HS-5 (cell line): ENCODE measurements at places on chromosomes 4 and X.

GRCh38 chr4:48018112-48018511 lies 1.5 kb downstream of the NIPAL1 start:
- DNase-seq, result no peak

GRCh38 chrX:6708676-6709380 lies 173.9 kb upstream of the VCX3A start:
- no peak for DNase-seq

DNA sequence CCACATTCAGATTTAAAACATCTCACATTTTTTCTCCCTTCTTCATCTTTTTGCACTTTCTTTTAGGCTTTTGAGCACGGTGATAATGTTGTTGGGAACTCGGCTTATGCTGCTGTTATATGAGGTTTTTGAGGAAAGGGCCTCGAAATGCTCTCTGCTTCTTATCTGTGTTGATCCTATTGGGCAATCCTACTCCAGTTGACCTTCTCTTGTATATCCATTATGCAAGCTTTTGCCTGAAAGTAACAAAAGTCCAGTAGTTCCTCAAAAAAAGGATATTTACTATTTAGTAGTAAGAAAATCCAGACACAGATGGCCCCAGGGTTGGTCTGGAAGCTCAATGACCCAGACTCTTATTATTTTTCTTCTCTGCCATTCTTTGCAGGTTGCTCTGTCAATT lies 57.7 kb upstream of the SPANXB1 start:
- no peak for DNase-seq

DNA sequence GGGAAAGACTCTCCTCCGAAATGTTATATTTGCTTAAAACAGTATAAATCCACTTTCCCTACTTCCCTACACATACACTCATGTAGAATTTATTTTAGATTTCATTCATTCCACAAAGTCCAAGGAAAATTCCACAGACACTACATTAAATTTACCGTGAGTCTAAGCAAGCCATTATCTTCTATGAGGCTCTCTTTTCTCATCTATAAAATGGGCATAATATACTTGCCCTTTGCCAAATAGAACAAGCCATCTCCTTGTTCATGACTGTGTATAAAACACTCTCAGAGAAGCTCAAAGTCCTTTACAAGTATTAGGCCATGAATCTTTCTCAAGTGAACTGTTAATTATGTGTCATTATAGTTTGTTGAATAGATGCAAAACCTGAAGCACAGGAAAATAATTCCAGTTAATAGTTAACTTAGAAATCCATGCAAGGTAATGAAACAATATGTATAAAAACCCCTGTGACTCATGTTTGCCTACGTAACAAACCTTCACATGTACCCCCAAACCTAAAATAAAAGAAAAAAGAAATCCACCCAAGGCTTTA lies 10.7 kb downstream of the TEC start:
- DNase-seq, result no peak

GRCh38 chr4:89447543-89447942 lies 139.9 kb upstream of the GPRIN3 start:
- DNase-seq, result no peak

DNA sequence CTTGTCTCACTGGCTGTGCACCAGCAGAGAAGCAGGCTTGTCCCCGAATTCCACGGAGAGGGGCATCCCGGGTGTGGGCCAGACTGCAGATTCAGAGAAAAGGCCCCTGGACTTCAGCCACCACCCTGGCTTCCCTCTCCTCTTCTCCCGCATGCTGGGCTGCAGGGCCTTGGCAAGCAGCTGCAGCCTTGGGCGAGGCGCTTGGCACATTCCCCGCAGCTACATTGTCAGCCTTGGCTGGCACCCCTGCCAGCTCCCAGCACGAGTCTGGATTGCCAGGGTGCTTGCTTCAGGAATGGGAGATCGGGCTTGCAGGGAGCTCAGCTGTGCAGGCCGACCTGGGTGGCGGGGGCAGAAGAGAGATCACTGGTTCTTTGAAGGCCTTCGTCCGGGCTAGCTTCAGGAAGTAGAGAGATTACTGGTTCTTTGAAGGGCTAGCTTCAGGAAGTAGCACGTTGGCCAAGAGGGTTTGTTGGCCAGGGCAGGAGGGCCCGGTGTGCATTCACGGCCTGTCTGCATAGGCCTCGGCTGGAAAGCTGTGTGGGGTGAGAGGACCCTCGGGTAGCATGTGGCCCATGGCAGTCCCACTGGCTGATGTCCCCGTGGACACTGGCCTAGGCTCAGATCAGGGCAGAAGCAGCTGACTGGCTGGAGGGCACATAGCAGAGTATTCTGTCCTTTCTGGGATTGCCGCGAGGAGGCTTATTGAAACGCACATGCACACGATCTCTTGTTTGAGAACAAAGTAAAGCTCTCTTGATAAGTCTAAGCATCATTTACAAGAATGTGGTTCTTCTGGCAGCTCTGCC lies 2.7 kb downstream of the ABCD1 start:
- no peak for DNase-seq

DNA sequence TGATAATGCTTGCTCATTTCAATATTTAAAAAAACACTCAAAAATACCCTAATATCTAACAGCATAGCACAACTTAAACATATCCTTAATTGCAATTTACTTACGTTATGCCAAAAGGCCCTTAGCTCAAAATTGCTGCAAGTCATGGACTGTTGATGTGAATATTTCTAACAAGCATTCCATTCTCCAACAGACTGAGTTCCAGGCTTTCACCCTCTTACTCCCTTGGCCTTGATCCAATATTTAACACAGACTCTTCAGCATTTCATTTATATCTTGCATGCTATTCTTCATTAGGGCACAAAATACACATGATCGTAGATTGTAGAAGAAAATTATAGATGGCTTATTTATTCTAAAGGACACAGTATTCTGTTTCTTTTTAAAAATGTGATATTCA lies 96.5 kb downstream of the RNF150 start:
- no peak for DNase-seq

DNA sequence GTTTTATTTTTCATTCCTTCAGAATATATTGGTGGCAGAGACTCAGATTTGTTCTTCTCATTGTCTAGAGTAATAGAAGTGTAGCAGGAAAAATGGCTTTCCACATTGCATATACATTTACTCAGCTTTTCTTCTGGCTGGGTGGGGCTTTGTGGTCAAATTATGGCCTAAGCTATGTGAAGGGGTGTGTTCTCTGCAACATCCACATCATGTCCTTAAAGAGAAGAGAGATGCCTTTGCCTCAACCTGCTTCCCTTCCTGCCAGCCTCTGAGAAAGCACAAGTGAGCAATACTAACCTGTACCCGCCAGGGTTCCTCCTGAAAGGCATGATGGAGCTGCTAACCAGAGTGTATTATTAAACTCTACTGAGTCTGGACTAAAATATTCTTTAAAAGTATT lies 695.6 kb upstream of the FAM241A start:
- DNase-seq, result no peak

GRCh38 chr4:190020790-190021717 lies 6.0 kb downstream of the FRG2 start:
- DNase-seq, result no peak

- no peak for DNase-seq
Observed at GRCh38 chr4:110633358-110634341, 10.8 kb upstream of the PITX2 start.

- DNase-seq, result no peak
Observed at GRCh38 chr4:144705601-144706590, 59.9 kb downstream of the HHIP start.

- no peak for DNase-seq
Observed at GRCh38 chr4:137700751-137701150, 168.5 kb upstream of the PCDH18 start.

DNA sequence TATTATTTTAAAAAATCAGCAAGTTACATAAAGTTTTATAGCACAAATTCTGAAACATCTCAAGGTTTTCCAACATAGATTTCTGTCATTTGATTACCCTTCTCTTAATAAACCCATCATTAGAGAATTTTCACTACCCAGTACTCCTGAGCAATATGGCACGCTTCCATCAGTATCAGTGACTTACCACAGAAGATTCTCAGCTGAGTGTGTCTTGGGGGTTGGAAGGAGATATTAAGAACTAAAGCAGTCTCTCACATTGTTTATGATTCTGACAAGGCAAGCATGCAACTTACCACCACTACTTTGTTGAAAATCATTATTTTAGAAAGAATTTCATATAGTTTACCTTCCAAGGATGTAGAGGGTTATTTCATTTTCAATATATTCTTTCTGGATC lies 67.7 kb downstream of the INPP4B start:
- DNase-seq, result no peak

- DNase-seq, result no peak
Observed at GRCh38 chrX:147170993-147171392, 356.4 kb upstream of the CXorf51A start.

DNA sequence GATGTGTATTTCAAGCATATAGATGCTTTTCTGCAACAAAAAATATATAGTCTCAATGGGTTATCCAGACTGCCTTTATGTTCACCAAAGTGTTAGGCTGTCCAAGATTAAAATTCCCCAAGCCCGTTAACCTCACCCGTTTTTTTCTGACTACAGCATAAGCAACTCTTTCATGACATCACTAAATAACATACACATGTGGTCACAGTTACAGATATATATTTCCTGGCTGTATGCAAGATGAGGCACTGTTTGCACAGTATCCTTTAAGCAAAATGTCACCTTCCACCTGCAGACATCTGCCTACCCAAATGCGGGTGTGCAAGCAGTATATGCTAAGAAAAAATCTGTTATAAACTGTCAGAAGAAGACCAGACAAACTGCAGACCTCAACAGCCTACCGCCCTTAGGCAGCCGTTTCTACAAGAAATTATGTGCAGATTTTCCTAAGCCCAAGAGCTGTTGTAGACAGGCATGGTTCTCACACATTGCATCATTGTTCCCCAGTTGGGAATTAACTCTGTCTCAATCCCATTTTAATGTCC lies 183.1 kb upstream of the MXRA5 start:
- DNase-seq, result no peak

DNA sequence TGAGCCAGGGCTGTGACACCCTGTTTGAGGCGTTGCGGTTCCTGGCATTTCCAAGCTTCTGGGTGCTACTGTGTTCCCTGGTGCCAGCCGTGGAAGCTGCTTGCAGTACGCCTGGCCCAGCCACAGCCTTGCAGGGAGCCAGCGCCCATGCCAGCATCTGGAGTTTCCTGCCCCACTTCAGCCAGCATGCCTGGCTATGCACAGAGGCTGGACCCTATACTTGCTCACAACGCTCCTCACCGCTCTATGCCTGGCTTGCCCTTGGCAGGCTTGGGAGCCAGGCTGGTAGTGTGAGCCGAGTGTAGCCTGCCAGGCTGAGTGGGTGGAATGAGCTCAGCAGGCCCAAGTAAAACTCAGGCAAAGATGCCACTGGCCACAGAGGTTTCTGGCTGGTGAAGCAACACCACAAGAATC lies 22.4 kb downstream of the PRRG1 start:
- no peak for DNase-seq

GRCh38 chr4:55458611-55459010 lies 62.9 kb downstream of the TMEM165 start:
- DNase-seq, result no peak

DNA sequence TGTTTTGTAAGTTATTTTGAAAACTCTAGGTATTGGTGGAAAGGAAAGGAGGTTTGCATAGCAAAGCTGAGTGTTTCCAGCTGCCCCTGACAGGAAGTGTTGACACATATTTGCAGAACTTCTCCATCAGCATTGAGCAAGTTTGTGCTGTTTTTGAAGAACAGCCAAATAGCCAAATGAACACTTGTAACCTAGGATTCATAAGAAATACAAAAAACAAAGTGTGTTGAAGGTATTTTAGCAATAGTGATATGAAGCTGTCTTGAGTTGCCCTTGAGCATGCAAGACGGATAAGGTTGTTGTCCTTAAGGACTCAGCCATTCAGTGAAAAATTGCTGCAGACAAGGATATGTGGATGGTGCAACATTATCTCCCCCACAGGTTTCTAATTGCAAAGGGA lies 68.3 kb upstream of the PGM2 start:
- peak; percentile 29 for DNase-seq

- DNase-seq, result peak; percentile 2
Observed at GRCh38 chrX:105610411-105610810, 211.9 kb upstream of the NRK start.

GRCh38 chr4:42362591-42362990 lies 34.7 kb upstream of the SHISA3 start:
- no peak for DNase-seq

DNA sequence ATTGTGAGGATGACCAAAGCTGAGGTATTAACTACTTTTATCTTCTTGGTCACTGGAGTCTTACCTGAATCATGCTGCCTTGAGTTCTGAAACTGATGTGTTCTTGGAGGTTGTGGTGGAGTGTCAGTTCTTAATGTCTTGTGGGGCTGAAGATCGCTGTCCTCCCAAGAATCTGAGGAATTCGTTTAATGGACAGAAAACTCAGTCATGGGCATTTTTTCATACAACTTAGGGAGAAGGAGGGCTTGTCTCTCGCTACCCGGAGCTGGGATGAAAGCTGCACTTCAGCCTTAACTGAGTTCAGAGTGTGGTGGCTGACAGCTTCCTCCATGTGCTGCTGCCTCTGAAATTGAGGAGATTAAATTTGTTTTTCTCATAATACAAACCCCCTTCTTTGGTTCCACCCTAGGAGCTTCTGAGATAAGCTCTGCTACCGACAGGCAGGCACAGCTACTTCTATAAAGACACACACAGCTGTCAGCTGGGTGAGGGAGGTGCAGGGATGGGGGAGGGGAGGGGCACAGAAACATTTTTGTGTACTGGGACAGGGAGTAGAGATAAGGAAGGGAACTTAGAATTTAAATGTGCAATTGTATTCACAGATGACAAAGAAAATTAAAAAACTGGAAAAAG lies 30.8 kb downstream of the RBBP7 start:
- DNase-seq, result no peak

- no peak for DNase-seq
Observed at GRCh38 chr4:1842339-1842895, 13.5 kb downstream of the LETM1 start.

- no peak for DNase-seq
Observed at GRCh38 chrX:118847676-118848075, 24.1 kb downstream of the ZCCHC12 start.

DNA sequence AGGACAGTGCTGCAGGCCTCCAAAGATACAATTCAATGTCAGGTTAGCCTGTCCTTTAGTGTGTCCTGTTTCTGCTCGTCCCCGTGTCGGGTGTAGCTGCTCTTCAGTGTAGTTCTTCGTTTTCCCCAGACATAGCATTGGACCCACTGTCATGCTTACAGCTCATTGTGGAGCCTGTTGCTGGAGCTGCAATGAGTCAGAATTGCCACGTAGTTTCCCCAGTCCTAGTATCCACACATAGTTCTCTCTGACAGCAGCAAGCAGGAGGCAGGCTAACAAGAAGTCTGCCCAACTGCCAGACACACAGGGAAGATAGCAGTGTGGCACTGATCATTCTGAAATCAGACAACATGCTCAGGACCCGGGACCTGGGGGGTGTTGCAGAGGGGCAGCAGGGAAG lies 49.2 kb downstream of the MOSPD2 start:
- DNase-seq, result peak; percentile 33

DNA sequence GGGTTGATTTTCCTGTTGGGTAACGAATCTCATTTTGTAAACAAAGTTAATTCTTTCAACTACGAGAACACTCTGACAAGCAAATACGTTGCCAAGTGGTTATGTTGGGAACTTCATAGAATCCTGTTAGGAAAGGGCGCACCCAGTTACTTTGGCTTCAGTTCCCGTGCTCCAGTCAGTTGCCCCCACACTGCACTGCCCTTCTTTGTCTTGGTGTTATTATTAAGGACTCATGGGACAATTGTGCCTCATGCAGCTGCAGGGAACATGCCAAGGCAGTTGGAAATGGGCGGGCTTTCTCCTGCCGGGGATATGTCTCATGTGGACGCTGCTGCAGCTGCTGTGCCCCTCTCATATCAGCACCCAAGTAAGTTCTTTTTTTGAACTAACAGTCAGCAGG lies 28.9 kb downstream of the OFD1 start:
- DNase-seq, result no peak

- DNase-seq, result no peak
Observed at GRCh38 chr4:158395889-158396288, 125.8 kb upstream of the RXFP1 start.

GRCh38 chr4:73862322-73862721 lies 6.9 kb upstream of the CXCL1 start:
- no peak for DNase-seq
